ENCODE measurements at places on chromosomes 2 and 18.

GRCh38 chr2:7014174-7014640 lies 97.0 kb downstream of the RNF144A start:
- DNase-seq: no peak

- DNase-seq: no peak
Measured at GRCh38 chr2:198757069-198757468, 700.7 kb downstream of the SATB2 start.

GRCh38 chr2:85719609-85720240 lies 25.6 kb downstream of the GNLY start:
- no peak for DNase-seq

- DNase-seq: no peak
Measured at GRCh38 chr2:50594233-50594632, 437.7 kb downstream of the NRXN1 start.

GRCh38 chr2:29000481-29000880 lies 19.4 kb downstream of the TOGARAM2 start:
- no peak for DNase-seq

GRCh38 chr2:513981-514706 lies 163.1 kb downstream of the TMEM18 start:
- no peak for DNase-seq

DNA sequence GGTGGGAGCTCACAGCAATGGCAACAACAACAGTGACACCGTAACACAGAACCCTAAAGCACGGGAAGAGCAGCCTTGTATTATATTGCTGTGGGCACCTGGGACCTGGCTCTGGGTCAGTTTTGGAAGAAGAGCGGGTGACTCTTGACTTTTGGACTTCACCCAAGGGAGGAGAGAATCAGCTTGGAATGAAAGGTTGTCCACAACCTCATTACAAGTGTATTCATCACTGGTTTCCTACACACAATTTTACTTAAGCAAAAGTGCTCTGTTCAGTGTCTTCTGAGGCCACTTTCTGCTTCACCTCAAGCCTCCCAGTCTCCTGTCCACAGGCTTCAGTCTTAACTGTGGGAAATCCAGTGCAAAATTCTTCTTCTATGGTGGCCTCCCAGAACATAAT lies 263.8 kb downstream of the KCNE4 start:
- no peak for DNase-seq

DNA sequence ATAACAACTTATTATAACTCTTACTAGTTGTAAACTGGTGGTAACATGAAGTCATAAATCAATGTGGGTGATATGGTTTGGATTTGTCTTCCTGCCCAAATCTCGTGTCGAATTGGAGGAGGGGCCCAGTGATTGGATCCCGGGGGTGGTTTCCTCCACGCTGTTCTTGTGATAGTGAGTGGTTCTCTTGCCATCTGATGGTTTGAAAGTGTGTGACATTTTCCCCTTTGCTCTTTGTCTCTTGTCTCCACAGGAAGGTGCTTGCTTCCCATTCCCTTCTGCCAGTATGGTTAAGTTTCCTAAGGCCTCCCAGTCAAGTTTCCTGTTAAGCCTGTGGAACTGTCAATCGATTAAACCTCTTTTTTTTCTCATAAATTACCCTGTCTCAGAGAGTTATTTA lies 321.6 kb downstream of the DSEL start:
- DNase-seq: no peak

- DNase-seq: no peak
Measured at GRCh38 chr2:208571764-208572131, 165.2 kb downstream of the PTH2R start.

GRCh38 chr2:103959174-103960128 lies 894.5 kb upstream of the POU3F3 start:
- DNase-seq: peak; percentile 1

- DNase-seq: no peak
Measured at GRCh38 chr2:207617011-207617671, 8.1 kb downstream of the METTL21A start.

DNA sequence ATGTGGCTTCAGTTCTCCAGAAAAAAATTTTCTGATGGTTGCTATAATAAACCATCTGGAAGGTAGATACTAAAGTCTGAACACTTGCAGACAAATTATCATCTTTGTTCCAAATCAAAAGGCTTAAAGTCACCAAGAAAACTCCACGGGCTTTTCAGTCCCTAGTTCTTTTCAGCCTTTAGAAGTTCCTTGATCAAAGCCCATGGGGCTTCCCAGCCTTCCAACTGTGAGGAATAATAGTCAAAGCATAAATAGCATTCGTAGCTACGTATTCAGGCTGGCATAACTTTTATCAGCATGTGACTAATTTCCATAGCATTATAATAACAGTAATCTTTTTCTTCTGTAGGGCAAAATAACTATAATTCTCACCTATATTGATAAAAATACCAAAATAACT lies 13.9 kb downstream of the SCG2 start:
- no peak for DNase-seq

DNA sequence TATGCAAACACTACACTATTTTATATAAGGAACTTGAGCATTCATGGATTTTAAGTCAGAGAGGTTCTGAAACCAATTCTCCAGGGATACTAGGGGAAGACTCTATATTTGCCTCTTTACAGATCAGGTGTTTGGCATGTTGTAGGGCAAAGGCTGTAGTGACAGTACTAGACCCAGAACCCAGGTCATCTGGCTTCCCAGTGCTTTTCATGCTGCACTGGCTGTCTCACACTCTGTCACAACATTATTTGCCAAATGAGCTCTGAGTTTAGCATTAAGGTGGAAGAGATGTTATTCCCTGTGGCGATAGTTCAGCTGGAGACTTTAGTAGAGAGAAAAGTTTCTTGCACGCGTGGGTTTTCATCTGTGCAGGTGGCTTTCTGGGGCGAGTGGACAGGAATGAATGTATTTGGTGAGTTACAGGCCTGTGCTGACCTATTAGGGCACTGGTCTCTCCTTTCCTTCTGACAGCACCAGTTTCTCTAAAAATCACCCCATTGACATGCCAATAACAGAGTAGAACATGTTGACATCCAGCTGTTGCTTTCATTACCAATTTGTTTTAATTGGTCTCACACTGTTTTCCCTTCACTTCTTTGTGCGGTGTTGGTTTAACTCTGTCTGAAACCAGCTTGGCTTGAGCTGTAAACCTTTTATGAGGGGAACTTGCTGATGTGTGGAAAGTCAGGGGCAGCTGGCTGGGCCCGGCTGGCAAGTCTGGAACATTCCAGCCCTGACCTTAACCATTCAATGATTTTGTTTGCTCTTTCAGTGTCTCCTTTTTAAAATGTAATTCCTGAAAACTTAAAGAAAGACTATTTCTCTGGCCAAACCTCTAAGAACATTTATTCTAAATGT lies 643.0 kb upstream of the FAM98A start:
- no peak for DNase-seq

DNA sequence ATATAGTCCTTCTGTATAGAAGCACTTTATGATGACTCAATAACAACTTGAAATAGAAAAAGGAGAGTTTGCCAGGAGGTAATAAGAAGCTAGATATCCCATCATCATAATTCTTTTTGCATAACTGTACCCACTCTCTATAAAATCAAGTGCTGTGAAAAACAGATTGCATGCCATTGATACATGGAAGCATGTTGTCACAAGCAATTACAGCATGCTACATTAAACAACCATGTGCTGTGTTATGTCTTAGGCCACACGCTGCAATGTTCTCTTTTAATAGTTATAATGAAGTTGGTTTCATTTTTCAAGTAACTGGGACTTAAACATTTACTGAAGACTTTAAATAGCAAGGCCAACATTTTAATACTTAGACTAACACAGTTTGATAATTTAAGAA lies 264.2 kb downstream of the RPRM start:
- DNase-seq: no peak

DNA sequence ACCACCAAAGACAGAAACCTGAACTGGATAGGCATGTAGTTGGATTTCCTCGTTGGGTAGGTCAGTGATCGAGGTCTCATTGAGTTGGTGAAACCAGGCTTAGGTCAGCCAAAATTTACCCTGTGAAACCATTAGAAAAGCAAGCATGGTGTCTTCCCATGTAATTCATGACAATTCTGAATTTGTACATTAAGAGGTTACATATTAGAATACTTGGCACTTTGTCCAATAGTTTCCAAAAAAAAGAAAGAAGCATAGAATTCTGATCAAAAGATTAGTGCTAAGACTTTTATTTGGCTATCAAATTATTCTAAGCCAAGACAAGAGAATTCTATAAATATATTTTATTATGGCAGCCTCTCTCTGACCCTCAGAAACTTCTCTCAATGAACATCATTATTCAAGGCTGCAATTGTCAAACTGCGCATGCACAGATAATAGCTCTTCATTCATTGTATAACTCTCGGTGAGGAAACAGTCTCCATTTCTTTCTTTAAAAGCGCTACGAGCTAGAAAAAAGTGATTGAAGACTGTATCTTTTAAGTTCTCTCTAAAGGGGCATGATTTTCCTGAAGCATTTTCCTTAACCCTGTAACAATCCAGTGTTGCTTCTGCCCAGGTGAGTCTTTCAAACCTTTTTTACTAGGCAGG lies 79.1 kb upstream of the MYCN start:
- no peak for DNase-seq

DNA sequence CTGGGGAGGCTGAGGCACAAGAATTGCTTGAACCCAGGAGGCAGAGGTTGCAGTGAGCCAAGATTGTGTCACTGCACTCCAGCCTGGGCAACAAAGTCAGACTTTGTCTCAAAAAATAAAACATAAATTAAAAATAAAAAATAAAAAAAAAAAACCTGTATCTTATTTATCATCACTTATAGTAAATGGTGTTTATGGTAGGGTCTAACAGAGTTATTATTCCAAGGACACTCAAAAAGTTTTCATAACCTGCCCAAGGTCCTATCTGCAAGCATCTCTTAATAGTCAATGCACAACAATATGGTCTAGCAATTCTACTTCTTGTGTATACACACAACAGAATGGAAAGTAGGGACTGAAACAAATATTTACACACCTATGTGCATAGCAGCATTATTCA lies 47.3 kb upstream of the MYCN start:
- no peak for DNase-seq

DNA sequence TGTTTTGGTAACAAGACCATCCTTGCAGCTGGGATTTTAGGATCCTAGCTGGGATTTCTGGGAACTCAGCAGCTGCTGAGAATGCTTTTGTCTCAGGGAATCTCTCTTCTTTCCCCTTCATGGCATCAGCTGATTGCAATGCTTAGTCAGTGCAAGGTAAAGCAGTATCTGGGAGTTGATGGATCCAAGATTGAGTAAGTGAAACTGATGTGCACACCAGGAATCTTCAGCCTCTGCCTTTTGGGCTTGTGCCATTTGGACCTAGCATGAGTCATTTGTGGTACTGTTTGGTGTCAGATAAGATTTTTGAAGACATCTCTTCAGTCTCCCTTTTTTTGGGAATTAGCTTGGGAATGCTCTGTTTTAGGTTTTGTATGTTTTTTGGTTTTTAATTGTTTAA lies 363.3 kb upstream of the TFPI start:
- peak; percentile 3 for DNase-seq

DNA sequence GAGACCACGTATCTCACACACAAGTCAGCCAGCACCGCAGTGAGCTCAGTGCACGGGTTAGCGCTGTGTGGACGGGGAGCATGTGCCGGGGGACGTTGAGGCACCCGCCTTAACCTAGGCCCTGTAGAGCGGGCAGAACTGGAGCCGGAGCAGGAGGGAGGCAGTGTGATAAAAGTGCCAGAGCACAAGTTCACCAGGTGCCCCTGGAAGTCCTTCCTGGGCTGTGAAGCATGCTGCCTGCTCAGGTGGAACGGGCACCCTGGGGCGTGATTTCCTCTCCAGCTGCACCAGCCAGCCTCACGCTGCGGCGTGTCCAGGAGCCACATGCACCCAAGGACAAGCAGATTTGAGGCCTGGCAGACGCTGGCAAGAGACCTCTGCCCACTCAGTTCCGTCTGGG lies 50.3 kb downstream of the ITGB1BP1 start:
- no peak for DNase-seq

GRCh38 chr2:169673921-169674320 lies 20.3 kb downstream of the CFAP210 start:
- no peak for DNase-seq

DNA sequence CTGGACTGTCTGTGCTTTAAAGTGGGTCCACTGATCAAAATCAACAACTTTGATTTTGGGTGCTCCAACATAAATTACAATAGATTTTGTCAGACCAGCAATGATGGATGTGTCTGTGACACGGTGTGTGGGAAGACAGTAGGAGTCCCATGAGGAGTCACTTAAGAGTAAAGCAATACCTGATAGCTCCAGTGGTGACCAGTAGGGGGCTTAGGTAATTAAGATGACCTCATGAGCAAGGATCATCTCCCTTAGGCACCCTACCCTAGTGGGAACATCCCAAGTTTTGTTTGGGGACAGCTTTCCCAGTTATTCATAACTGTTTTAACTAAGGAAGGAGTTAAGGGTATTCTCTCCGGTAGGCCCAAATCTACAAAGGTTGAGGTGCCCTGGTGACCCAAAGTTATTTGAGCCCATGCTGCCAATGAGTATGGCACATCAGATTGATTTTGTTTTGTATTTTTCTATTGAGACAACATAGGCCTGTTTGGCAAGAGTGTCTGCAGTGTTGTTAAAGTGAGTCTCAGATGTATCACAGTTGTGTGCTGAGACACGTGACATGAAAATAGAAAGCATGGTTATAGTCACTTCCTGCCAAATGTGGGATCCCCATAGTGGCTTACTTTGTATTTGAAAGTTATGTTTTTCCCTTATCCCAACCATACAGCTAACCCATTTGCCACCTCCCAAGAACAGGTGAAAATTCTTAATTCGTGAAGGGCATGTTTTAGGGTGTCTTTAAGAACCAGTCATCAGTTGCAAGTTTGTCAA lies 1337.6 kb upstream of the SLC39A10 start:
- DNase-seq: no peak

GRCh38 chr2:36307441-36307840 lies 48.1 kb upstream of the CRIM1 start:
- DNase-seq: no peak

DNA sequence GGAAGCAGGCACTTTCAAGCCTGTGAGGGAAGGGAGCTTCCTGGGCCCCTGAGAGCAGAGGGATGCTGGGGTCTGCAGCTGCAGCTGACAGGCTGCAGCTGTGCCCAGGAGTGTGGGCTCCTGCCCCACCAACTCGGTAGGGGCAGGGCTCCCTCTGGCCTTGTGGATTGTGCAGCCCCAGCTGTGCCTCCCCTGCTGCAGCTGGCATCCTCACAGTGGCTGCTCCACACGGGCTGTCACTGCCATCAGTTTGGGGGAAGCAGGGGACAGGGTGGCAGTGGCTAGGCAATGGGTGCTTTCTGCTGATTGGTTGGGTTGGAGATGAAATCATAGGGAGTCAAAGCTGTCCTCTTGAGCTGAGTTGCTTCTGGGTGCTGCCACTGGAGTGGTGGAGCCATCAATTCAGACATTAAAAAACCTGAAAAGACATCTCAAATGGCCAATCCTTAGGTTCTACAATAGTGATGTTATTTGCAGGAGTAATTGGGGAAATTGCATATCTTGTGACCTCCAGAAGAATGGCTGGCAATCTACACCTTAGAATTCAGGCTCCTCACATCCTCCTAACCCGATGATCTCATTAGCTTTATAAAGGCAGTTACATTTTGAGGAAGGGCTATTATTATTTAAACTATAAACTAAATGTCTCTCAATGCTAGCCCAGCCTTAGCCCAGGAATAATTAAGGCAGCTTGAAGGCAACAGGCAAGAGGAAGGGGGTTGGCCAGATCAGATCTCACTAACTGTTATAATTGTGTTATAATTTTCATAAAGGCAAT lies 41.3 kb downstream of the FAM171B start:
- no peak for DNase-seq

- DNase-seq: no peak
Measured at GRCh38 chr2:63539416-63540162, 48.7 kb downstream of the WDPCP start.

Data from stromal cell of bone marrow (primary cell).